Stimulated activated CD8-positive, alpha-beta memory T cell treated with anti-CD3 and anti-CD28 coated beads, Interleukin-15, amount 100 ng/mL, for 24 hours (primary cell): ENCODE measurements at places on chromosomes 2 and 18.

DNA sequence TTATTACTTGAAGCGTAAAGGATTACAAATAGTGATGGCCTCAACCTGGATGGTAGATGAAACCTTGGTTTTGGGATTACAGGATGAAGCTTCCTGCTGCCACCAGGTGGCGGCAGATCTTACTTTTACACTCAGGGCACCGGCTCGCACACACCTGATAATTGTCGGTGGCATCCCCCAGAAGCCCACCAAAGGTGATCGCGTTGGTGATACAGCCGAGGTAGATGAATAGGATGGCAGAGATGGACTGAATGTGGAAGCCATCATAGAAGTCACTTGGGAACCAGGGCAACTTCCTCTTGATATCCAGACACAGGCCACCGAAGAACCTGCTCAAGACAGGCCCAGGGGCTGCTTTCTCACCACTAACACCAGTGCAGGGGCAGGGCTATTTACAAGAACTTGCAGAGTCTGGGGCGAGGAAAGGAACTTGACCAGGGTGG lies 51.8 kb downstream of the MTHFD2 start:
- peak; percentile 26 for DNase-seq

- no peak for DNase-seq
These were observed 72.5 kb downstream of the ACOXL start for GRCh38 chr2:110804915-110805314.

DNA sequence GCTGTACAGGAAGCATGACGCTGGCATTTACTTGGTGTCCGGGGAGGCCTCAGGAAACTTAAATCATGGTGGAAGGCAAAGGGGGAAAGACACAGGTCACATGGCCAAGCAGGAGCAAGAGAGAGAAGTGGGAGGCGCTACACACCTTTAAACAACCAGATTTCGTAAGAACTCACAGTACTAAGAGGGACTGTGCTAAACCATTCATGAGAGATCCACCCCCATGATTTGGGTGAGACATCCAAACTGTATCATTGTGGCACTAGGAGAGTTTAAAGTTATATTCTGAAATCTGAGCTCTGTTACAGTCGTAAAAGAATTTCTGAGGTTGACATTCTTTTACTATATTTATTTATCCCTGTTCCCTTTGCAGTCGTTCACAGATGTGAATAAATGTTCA lies 116.6 kb downstream of the ICA1L start:
- no peak for DNase-seq

GRCh38 chr2:101741775-101742520 lies 44.4 kb downstream of the MAP4K4 start:
- no peak for DNase-seq

DNA sequence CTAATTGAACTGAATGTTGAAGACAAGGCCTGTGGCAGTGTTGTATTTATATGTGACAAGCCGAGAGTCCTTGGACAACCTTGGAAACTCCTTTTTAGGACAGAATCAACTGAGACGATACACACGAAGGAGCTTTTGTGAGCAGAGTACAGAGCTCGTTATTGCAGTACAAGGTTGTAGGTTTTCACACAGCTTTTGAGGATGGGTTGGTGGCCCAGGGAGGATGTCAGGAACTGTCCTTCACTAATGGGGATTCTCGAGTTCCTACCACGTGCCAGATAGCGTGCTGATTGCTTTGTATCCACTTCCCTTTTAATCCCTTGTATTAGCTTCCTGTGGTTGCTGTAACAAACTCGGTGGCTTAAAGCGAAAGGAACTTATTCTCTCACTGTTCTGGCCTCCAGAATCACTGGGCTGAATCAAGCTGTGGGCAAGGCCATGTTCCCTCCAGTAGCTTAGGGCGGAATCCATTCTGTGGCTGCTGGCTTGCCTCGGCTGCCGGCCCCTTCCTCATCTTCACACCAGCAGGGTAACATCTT lies 20.2 kb downstream of the INPP4A start:
- DNase-seq: no peak

DNA sequence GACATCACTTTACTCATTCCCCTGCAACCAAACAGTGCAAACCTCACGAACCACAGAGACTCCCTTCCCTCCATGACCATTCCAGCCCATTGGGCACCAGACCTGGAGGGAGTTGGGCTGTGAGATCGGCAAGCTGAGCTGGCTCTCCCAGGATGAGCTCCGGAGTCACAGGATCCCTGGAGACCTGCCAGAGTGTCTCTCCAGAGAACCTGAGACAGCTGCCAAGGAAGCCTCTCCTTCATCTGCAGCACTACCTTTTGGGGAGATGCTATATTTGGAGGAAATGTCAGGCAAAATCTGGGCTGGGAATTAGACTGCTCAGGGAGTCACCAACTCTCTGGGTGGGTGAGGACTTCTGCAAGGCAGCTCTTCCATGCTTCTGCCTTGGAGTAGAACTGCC lies 417.4 kb downstream of the TNS1 start:
- DNase-seq: no peak

DNA sequence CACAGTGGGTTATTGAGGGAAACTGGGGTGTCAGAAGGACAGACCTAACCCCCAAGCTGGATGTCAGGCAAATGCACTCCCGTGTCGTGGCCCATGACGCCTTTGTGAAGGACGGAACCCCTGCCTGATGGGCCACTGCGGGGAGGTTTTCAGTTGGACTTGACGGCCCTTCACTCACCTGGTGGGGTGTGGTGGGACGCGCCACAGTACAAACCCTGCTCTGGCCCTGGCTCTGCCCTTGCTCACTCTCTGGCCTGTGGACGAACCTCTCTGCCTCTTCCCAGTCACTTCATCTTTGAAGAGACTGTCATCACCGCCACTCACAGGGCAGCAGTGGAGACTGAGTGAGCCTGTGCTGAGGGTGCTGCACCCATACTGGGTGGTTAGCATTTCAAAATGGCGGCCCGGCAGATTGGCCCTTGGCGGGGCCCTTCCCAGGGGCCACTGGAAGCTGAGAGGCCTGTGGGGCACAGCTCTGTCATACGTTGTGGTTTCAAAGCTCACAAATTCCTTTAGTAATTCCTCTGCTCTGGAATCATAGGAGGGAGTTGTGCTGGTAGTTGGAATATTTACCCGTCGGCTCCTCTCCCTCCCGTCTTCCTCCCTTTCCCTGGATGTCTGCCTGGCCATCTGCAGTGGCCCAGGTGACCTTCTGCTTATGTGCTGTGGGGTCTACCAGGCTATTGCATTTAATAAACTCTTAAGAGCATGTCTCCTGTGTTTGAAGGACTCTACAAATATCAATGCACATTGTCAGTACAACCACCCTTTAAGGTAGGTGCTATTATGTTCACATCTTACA lies 200.6 kb downstream of the CTIF start:
- DNase-seq: no peak

DNA sequence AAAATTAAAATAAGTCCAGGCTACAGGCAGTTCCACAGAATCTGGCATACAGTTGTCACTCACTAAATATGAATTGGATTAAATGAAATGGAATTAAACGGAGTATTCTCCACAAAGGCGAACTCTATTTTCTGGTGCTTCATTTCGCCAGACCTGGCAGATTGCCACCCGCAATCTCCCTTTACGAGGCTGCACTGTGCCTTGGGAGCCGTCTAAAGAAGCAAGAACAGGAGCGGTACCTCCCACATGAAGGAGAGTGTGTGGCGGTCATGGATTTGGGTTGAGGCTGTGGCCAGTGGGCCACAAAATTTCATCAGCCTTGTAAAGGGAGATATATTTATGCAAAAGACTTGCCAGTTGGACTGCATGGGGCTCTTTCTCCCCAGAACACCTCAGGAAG lies 151.0 kb downstream of the OSR1 start:
- no peak for DNase-seq

DNA sequence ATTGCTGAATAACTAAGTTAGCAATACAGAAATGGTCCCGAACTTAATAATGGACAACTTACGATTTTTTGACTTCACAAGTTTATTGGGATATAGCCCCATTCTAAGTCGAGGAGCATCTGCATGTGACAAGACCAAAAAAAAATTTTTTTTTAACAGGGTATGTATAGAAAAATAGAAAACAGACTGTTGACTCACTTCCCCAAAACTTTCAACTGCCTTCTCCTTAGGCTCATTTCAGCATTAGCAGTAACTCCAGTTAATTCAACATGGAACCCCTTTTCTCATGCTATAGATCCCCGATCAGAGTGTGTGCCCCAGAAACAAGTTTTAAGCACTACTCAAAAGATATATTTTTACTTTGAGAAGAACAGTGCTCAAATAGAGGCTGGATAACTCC lies 5.4 kb downstream of the CD302 start:
- DNase-seq: no peak

GRCh38 chr2:181218401-181218821 lies 238.0 kb downstream of the UBE2E3 start:
- no peak for DNase-seq

DNA sequence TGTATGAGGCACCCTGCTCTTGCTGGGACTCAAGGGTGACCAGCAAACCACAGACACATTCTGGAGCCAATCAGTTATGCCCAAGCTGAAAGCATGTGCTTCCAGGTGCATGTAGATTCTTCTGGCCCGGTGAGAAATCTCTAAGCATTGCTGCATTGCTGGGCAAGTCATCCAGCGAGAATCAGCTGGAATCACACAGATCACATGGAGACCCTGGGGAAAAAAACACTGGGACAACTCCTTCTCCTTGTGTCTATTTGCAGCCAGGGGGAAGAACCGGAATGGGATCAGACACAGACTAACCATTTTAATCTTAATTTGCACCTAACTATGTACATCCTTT lies 119.7 kb upstream of the KLF7 start:
- no peak for DNase-seq

- no peak for DNase-seq
These were observed 26.5 kb downstream of the MDH1 start for GRCh38 chr2:63614983-63615945.

DNA sequence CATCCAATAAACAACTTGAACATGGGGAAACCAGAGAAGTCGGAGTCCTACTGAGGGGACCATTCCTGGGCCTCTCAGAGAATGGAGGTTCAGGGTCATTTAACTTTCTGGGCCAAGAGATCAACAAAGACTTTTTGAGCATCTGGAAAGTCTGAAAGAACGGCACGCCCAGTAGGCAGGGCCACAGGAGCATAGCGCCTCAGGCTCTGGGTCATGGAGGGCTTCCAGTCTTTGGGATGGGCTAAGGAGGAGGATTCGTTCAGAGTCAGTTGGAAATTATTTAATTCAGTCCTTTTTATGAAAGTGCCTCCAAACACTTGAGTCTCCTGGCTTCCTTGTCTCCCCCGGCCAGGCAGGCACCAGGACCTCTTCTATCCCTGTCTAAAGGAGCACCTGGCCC lies 101.1 kb upstream of the GLI2 start:
- DNase-seq: no peak
